ENCODE measurements at places on chromosomes 12 and 14. TPM values are rescaled to one million over a fixed set of nuclear protein-coding genes. Genes with fewer than 3 reads are reported as not detected.

GRCh38 chr12:27531896-27532295 is 7.9 kb downstream of the PPFIBP1 start:
- no peak for DNase-seq

- DNase-seq = no peak
These were observed 167.1 kb upstream of the OR4E1 start for GRCh38 chr14:21840765-21841164.

The CD69 gene
- total RNA-seq = 32.5 TPM

- DNase-seq = no peak
These were observed 690 bp upstream of the DTX3 start for GRCh38 chr12:57603815-57604453.

DNA sequence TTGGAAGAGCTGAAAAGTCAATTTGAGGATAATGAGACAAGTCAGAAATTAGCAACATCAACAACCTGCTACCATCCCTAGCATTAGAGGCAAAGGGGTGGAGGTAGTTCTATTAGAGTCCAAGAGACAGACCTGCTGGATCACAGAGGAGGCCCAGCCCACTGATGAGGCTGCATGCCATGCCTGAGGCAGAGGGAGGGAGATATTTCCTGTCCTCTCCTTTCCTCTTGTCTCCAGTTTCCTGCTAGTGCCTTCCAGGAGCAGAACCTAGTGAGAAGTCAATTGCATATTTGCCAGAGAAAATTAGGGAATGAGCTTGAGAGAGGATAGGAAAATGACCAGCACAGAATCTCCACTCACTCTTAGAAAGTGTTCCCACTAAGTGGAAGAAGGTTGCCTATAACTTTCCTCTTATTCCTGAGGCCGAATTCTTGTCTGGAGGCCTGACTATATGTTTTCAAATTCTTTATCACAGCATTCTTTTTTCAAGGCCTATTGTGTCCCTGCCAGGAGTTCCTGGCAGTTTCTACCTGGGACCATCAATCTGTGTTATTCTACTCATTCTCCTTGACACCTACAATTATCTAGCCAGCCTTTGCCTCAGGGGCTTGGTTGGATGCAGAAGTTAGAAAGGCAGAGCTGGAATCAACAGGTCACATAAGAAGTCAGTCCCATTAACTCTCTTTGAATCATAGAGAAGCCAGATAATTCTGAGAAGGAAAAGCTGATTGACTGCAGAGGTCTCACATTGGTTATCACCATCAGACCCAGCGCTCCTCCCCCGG is 121.9 kb downstream of the EMP1 start:
- no peak for DNase-seq

DNA sequence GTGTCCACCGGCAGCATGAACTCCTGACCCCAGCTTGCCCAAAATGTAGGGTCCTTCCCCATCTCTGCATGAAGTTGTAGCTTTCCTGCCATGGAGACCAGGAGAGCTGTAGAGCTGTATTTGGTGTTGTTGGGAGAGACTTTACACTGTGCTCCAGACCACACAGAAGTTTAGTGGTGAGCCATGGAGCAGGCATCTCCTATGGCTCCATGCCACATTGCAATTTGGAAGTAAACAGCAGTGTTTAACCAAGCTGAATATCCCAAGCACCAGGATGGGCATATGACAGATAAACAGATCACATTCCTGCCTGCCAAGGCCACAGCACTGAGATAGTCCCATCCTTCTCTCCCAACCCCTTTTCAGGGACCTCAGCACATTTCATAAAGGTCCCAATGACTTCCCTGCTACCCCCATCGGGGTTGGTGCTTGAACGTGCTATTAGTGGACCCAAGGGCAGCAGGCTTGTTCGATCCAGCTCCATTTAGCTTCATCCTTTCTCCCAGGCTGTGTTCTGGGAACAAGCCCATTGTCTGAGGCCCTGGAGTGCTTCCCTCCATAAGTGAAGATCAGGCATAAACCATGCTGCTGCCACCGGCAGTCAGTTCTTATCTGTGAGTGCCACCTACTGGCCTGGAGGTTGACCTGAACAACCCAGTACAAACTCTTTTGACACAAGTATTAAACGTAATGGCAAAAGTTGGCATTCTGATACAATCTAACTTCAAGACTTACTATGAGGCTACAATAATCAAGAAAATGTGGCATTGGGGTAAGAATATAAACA is 172.3 kb upstream of the ATXN7L3B start:
- peak; percentile 23 for DNase-seq

GRCh38 chr12:53252349-53252916 is 15.7 kb upstream of the ESPL1 start:
- DNase-seq = no peak

GRCh38 chr14:105885561-105886320 is 359.4 kb downstream of the TMEM121 start:
- DNase-seq = no peak

DNA sequence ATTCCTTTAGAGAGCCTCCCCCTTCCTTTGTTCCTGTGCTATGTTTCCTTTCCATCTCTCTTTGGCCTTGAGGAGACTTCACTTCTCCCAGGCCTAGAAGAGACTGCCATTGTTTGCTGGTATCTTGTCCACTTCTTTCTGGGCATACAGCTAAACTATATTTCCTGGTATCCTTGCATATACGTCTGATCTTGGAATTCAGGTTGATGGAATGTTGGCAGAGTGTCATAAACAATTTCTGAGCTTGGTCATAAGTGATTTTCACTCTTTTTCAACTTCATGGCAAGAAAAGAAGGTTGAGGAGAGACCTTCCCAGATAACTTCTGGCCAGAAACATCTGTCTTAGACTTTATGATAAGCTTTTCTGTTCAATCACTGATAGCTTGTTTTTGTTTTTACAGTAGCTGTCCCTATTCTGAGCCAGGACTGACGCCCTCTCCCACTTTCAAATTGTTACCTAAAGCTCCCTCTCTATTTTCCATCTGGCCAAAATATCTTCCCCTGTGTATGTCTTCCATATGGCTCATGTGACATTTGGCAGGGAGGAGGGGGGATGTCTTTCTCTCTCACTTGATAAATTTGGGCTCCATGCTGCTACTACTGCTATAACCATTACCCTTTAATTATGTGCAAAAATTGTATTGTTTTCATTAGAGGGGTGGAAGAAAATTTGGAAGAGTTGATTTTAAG is 457.0 kb downstream of the ADAMTS20 start:
- DNase-seq = no peak

DNA sequence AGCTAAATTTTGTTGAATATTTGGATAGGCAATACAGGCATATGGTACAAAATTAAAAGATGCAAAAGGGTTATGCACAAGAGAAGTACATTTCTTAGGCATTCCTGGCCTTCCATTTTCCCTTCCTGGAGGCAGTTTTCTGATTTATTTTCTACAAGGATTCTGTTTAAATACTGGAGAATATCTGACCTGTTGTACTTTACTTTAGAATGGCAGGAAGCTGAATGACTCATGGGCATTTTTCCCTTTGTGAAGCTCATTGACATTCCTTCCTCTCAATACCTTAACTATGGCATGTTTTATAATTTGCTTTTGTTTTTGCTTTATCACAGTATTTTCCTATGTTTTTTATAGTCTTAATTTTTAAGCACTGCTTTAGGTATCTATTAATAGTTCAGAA is 62.7 kb downstream of the RCOR1 start:
- peak; percentile 85 for DNase-seq
